COLO829 (cell line): ENCODE measurements at places on chromosomes 11 and 22.

DNA sequence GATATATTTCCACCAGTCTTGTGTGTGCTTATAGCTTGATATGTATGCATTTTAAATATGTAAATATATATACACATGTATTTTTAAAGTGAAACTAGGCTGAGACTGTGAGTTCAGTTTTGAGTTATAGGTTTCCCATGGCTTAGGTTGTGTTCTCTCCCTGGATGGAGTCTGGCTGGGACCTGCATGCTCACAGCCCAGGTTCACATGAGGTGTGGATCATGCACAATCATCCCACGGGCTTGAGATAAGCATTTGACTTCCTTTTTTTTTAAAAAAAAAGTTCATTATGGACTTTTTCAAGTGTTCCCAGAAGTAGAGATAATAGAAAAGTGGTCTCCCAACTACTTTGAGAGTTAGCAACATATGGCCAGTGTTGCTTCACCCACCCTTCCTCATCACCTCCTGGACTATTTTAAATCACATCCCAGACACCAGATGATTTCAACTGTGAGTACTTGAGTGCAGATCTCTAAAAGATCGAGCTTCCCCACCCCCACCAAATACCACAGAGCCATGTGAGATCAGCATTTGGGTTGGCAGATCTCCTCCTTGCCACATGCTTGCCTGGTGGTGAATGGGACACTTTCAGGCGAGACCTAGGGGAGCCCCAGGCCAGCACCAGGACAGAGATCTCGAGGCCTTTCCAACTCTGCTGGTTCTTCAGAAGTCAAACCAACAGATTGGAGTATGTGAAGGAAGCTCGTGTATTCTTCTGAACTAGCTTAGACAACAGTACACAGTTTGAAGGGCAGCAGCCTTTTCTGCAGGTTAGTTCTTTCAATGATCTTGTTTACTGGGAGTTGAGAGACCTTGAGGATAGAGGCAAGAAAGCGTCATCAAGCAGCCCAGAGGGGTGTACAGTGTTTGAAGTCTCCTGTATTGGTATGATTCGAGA, 15.9 kb downstream of the MED15 start:
- DNase-seq: no peak

DNA sequence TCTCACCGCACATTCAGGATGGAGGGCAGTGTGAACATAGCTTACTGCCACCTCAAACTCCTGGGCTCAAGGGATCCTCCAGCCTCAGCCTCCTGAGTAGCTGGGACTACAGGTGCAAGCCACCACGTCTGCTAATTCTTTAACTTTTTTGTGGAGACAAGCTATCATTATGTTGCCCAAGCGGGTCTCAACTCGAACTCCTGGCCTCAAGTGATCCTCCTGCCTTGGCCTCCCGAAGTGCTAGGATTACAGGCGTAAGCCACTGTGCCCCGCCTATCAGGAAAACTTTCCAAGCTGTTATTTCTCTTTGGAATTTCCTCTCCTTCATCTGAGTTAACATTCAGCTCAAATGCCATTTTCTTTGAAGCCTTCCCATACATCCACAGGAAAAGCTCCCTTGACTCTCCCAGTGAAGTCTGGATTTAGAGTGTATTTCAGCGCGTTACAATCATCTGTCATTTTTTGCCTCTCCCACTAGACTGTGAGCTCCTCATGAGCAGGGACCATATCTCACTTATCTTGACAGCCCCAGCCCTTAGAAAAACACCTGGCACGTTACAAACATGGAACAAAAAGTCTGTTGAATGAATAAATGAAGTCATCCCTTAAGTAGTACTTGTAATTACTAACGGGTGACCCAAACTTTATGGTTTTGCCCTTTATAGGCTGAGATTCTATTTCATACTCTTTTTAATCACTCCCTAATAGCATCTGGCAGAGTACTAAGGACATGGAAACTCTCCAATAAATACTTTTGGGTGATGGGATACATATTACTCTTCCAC, 2.2 kb downstream of the MRTFA start:
- no peak for DNase-seq

GRCh38 chr11:66020212-66020611, 6.1 kb downstream of the CATSPER1 start:
- DNase-seq: no peak

- DNase-seq: no peak
Observed at GRCh38 chr22:33272871-33273270, 214.7 kb upstream of the SYN3 start.

DNA sequence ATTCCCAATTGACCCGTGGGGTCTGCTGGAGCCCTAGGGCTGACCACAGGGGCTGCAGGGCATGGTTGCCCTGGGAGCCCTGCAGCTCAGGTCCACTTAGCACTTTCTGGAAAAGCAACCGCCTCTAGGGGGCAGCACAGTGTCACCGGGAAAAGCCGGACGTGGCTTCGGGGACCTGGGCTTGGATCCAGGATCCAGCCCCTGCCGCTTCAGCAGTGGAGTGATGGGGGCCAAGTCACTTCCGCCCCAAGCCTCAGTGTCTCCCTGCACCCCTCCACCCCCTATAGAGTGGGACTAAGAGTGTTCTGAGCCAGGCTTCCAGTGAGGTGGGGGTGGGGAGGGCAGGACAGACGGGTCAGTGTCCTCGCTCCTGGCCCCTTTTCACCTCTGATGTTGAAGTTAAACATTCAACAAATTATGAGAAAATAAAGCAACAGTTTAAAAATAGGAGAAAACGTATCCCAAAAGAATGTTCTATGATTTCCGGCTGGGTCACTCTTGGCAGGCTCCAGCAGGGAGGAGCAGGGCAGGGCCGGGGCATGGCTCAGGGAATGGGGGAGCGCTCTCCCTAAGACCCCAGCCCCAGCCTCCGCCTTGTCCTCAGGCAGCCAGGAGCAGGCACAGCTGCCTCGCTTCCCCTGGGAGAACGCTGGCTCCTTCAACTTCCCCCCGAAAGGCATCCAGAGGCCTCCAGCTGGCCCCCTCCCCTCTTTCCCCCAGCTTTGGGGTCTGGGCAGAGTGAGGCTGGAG, 96.5 kb upstream of the FGF3 start:
- DNase-seq: peak; percentile 60

- DNase-seq: no peak
Observed at GRCh38 chr11:95035316-95035715, 10.3 kb downstream of the KDM4E start.

GRCh38 chr22:39928536-39929520, 27.9 kb downstream of the GRAP2 start:
- peak; percentile 66 for DNase-seq

- DNase-seq: no peak
Observed at GRCh38 chr11:106601684-106602297, 416.5 kb downstream of the GUCY1A2 start.
